Activated effector memory CD4-positive, alpha-beta T cell treated with anti-CD3 and anti-CD28 coated beads, Interleukin-2, amount 50 U/mL, for 16 hours (primary cell): ENCODE measurements at places on chromosomes 7 and 10.

DNA sequence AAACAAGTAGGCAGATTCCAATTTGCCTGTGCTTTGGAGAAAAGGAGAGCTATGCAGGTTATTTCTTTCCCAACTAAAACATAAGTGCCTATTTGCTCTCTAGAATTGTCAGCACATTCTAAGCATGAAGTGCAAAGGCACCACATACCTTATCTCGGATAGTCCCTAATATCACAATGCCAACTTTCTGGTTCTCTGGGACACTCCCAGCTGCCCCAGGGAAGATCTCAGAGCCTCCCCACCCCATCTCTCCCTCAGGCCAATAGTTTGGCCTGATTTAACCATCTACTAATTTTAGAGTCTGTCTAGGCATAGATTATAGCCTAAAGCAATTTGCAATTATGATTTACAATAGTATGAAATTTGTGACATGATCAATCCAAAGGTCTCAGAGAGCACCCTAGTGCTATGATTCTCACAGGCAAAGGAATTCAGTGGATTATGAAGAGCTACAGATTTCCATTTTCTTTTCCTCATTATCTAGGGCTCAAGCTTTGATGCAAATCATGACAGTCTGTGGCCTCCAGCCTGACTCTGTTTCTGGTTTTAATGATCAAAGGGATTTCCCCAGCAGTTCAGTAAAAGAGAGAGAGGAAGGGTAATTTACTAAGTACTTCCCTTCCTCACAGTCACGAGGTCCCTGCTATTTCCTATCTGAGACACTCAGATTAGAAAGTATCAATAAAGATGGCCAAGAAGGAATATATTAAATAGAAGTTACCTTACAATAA lies 29.0 kb upstream of the IL6 start:
- DNase-seq, result no peak

DNA sequence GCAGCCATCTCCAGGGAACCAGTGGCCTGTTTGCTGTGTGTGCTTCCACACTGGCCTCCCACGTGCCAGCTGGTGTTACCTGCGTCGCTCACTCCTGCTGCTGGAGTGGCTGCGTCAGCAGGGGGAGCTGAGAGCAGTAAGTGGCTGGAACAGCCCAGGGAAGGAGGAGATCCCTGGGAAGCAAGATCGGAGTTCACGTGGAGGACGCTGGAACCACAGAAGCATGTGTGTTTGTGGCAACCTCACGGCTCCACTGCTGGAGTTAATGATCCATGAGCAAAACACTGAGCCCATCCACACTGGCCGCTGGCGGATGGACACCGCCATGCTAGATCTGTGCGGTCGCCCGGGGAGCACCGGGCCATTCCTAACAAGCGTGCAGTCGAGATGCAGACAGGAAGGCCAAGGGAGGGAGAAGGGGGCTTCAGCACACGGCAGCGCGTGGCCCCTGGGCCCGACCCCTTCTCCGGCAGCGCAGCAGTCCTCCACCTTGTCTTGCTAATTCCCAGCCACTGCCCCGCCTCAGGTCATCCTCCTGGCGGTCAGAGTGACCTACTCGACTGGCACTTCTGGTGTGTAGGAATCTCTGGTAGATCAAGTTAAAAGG lies 68.5 kb upstream of the EEPD1 start:
- no peak for DNase-seq

- peak; percentile 38 for DNase-seq
Observed at GRCh38 chr10:132961420-132961786, 19.0 kb upstream of the CFAP46 start.

GRCh38 chr10:80357851-80358125 lies 1.2 kb downstream of the DYDC2 start:
- no peak for DNase-seq

DNA sequence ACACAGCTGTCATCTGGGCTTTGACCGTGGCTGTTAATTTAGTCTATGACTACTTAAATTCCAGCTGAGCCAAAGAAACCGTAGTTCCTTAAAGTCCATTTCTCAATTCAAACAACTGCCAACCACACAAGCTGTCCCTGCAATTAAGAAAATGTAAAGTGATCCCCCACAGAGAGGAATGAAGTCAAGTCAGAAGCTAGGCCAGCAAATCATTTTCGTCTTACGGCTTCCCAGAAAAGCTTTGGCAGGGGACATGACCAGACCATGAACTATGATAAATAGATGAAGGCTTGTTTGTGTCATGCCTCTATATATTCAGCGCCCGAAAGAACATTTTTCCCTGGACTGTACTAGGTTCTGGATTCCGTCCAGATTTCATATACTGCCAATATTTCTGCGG lies 54.6 kb downstream of the HACD1 start:
- no peak for DNase-seq

GRCh38 chr7:102431617-102432298 lies 1.6 kb upstream of the ORAI2 start:
- peak; percentile 85 for DNase-seq
